HFFc6 (cell line): ENCODE measurements at places on chromosomes 6 and 20.

DNA sequence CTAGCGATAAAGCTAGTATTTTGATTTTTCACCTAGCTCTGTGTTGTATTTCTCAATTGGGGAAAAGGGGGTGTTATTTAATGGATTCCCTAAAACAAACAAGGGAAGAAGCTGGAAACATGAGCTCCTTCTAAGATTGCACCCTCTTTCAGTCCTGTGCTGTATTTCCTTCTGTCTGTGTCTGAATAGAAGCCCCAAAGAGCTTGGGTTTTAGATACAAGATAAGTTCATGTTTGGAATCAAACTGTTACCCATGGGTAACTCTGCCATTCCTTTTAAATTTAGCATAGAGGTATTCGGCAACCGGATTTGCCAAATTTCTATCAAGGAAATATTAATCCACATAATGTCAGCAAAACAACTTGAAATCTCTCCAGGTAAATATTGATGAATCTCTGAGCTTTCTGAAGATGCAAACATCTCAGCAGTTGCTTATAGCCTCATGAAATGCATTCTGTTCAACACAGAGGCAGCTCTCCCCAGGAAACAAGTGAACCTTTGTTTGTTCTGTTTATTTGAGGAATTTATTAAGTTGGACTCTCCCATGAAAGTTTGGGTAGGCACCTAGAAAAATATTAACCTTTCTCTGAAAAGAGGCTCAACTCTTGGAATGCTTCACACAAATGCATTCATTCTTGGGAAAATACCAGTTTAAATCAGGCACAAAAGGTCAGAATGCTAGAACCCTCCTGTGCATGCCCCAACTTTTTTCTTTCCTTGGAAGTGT lies 9.9 kb upstream of the SCGN start:
- H3K4me3 ChIP-seq, result no peak overlapping the region
- no peak for DNase-seq
- no peaks in the 10 kb centered on the region for H3K4me1 ChIP-seq
- H3K27me3 ChIP-seq, result peaks cover 9% of the 10 kb centered on the region
- H3K27ac ChIP-seq, result no peak overlapping the region
- no peaks in the 10 kb centered on the region for H3K36me3 ChIP-seq

DNA sequence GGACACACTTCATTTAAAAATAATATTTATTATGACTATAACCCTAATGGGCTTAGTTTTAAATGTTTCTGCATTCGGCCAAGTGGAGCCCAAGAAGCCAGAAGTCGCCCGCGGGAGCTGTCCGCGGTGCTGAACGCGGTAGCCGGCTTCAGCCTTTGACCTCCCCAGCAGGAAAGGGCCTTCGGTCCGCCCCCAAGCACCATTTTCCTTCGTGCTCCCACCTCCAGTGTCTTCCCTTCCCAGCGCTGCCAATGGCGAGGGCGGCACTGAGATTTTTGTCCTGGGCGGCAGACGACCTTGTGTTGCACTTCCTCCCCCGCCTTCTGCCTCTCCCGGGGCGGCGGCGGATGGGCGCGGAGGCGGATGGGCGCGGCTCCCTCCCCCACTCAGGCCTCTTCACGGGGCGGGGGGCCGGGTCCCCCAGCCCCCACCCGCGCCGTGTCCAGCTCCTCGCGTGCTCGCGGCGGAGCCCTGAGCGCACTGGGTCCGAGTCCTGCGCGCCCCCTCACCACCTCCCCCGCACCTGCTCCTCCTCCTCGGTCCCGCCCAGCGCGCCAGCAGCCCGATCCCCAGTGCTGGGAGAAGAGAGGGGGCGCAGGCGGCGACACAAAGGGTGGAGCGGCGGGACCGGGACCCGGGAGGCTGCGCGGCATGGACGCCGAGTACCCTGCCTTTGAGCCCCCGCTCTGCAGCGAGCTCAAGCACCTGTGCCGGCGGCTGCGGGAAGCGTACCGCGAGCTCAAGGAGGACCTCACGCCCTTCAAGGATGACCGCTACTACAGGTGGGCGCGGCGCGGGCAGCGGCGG lies 23.6 kb upstream of the TMEM181 start:
- DNase-seq, result peak; percentile 25
- peaks cover 39% of the 10 kb centered on the region for H3K27me3 ChIP-seq
- peak overlapping the region; percentile 78 for H3K4me3 ChIP-seq

- no peak for DNase-seq
- no peaks in the 10 kb centered on the region for H3K36me3 ChIP-seq
- peaks cover 11% of the 10 kb centered on the region for H3K4me1 ChIP-seq
- H3K4me3 ChIP-seq, result no peak overlapping the region
- H3K27ac ChIP-seq, result no peak overlapping the region
- H3K27me3 ChIP-seq, result peaks cover 28% of the 10 kb centered on the region
Measured at GRCh38 chr20:5735845-5736510, 14.2 kb upstream of the SHLD1 start.

DNA sequence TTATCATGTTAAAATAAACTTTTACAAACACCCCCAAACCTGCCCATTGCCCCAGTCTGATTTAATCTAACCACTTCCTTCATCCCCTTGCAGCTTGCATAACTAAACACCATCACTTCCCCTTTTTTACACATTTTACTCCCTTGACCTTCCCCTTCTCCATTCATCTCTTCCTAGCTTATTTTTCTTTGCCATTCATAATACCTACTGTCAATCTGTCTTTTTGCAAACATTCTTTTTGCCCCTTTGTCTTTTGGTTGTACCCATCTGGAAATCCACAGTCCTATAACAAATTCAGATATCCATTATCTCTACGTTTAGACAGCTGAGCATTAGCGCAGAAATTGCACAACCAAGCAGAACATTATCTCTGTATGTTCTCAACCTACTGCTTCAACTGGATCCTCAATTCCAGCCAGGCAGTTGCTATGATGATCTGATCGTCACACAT lies 51.2 kb downstream of the C6orf52 start:
- DNase-seq, result no peak
- H3K36me3 ChIP-seq, result no peaks in the 10 kb centered on the region
- no peak overlapping the region for H3K27ac ChIP-seq
- H3K4me3 ChIP-seq, result no peak overlapping the region

- peaks cover 10% of the 10 kb centered on the region; the same call in 1 of the 2 replicates for H3K36me3 ChIP-seq
- H3K27ac ChIP-seq, result no peak within 1 kb of the TSS
- H3K4me1 ChIP-seq, result no peaks in the 10 kb centered on the region
- no peak within 1 kb of the TSS for H3K4me3 ChIP-seq
- no peak for DNase-seq
Measured at GRCh38 chr20:9838378-9839295, at the start of gene PAK5. Gene PAK5 (minus strand): TSS chr20:9839076. CDS start chr20:9644328, 194,748 bp downstream.
